ENCODE measurements at places on chromosomes 2 and 18.

DNA sequence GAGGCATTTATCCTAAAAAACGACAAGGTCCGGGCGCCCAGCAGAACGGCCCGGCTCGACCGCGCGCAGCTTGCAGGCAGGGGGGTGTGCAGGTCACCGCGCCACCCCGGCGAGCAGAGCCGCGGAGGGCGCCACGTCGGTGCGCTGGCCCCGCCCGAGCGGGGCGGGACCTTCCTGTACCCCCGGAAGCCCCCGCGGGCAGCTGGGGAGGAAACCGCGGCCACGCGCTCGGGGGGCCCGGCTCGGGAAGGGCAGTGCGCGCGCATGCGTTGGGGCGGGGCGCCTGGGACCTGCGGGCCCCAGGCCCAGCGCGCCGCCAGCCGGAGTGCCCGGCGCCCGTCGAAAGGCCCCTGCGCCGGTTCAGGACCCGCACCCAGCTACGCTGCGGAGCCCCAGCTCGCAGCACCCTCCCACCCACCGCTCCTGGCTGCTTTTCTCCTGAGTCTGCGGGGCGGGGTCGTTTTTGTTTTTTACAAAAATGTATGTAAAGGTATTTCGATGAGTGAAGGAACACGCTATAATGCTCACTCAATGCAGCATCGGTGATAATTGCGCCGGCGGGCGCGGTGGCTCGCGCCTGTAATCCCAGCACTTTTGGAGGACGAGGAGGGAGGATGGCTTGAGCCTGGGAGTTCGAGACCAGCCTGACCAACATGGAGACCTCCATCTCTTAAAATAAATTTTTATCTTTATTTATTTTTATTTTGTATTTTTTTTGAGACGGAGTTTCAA lies 47.7 kb upstream of the POMC start:
- DNase-seq: no peak

- DNase-seq: no peak
Observed at GRCh38 chr2:224109751-224110150, 70.7 kb upstream of the SERPINE2 start.

DNA sequence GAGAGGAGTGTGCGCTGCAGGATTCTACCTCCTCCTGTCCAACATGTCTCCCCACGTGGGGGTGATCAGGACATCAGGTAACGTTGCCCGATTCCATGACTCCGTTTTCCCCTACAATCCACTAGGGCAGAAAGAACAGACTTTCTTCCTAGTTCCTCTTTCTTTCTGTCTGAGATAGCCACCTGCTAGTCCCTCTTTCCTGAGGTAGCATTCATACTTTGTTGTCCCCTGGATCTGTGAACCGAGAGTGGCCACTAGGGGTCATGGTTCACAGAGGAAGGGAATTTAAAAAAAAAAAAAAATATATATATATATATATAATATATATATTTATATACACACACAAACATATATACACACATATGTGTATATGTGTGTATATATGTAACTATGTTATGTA lies 210.0 kb upstream of the ZNF521 start:
- DNase-seq: no peak

- DNase-seq: no peak
Observed at GRCh38 chr2:216881411-216881810, 21.5 kb upstream of the TNP1 start.

DNA sequence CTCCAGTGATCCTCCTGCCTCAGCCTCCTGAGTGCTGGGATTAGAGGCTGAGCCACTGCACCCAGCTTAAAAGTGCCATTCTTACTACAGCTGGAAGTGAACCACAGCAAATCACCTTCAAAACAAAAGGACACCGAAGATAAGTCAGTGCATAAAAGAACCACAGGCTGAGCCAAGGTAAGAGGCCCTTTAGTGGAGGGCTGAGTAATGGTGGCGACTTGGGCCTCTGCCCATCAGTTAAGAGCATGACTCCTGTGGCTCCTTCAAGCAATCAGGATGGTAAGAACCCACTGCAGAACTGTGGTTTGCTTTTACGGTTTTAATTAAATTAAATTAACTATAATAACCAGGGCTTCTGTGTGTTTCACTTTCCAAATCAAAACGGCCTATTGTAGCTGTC lies 75.1 kb downstream of the CTAGE1 start:
- DNase-seq: peak; percentile 60

DNA sequence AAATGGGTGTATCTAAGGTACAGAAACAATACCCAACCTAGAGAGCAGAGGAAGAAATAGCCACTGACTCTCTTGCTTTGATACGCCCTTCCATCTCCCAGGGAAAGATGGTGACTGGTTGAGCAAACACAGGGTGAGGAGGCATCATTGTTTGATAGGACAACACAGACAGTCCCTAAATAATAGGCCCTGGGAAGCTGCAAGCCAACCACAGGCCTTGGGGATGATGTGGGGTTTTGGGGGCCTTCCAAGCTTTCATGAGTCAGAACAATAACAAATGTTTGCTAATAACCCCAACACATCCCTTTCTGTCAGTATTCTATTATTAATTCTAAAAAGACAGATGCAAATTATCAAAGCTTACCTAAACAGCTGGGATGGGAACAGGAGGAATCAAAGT lies 9.8 kb downstream of the LGALSL start:
- DNase-seq: no peak

GRCh38 chr18:21831413-21831831 lies 90.8 kb downstream of the MIB1 start:
- DNase-seq: no peak

DNA sequence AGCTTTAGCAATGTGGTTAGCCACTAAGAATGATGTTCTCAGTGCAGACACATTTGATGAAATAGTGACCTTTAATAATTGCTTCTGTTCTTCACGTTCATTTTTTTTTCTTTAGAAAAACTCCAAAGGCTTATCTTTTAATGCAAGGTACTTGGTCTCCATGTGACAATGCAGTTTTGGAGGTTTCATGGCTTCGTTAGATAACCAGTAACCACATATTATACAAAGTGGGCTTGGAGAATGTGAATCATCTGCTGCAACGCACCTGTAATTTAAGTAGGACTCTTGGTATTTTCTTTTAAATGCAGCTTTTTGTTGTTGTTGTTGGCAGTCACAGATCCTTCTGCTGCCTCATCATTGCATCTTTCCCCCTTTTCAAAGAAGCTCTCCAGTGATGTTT lies 1606.3 kb downstream of the SUCLG1 start:
- DNase-seq: no peak

DNA sequence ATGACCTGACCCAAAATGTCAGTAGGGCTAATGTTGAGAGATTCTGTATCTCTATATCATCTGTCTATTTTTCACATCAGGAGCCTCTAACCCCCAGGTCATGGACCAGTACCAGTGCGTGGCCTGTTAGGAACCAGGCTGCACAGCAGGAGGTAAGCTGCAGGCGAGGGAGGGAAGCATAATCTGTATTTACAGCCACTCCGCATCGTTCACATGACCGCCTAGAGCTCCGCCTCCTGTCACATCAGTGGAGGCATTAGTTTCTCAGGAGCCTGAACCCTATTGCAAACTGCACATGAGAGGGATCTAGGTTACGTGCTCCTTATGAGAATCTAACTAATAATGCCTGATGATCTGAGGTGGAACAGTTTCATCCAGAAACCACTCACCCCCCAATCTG lies 180.6 kb downstream of the RDH14 start:
- no peak for DNase-seq

- no peak for DNase-seq
Observed at GRCh38 chr2:239261796-239262483, 138.9 kb downstream of the HDAC4 start.

DNA sequence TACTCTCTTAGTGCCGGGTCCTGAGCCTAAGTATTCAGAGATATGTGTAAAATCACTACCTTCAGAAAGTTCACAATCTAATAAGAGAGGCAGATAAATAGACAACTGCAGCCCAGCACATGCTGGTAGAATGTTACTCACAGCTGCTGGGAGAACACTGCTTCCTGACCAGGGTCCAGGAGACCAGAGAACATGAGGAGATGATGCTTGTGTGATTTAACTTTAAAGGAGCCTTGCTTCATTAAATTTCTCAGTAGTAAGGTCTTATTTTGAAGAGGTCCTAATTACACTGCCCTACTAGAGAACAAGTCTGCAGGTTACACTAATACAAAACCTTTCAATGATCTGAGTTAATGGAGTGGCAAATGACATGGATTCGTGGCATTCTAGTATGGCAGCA lies 209.9 kb upstream of the TRIB2 start:
- DNase-seq: no peak

DNA sequence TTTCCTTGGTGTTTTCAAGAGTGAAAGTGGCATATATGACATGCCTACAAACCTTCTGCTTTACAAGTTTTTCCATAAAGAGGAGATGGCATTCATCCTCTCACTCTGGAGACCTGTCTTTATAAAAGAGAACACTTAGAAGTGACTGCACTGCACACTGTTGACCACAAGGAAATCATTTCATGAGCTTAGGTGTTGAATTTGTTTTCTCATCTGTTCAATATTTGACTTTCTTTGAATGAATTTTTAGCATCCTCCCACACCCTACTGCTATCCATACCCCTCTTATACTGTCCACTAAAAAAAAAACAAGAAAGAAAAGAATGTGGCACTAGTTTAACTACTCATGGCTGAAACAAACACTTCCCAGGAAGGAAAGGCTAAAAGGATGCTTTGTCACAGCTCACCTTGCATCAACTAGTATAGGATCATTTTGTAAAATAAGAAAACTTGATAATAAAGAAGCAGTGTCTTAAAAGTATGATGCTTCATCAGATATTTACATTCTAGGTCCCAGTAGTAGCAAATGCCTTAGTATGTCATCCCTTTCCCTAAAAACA lies 83.0 kb downstream of the ACVR1 start:
- DNase-seq: no peak

- DNase-seq: no peak
Observed at GRCh38 chr2:73825408-73825807, 3.4 kb upstream of the STAMBP start.

GRCh38 chr2:239670463-239671120 lies 269.8 kb upstream of the HDAC4 start:
- no peak for DNase-seq

GRCh38 chr2:239220981-239221396 lies 179.8 kb downstream of the HDAC4 start:
- no peak for DNase-seq

DNA sequence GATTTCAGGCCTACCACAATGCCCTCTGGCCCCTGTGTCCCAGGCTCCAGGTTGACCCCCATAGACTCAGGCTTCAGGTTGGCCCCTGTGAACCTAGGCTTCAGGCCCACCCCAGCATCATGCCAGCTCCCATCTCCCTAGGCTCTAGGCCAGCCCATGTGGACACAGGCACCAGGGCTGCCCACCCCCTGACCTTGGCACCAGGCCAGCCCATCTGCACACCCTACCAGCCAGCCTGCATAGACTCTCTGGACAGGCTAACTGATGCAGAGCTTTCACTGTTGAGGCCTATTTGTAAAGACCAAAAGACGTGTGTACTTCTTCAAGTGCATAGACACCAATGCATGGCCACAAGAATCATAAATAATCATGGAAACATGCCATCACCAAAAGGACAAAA lies 83.9 kb downstream of the VAPA start:
- DNase-seq: no peak

DNA sequence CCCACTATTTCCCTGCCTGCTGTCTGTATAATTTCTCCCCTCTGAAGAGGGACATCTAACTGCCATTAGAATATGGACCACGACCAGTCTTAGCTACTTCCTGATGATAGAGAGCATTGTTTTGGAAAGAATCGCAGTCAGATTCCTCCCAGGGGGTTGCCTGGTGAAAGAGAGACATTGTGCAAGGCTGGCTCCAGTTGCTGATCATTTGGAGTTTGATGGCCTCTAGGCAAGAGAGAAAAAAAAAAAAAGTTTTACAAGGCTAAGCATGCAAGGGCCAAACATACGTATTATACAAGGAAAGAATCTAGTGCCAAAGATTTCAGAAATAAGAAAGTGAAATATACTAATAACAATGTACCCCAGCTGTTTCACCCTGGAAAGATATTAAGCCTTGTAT lies 182.2 kb downstream of the CMPK2 start:
- no peak for DNase-seq

GRCh38 chr18:32877371-32877770 lies 104.5 kb upstream of the KLHL14 start:
- no peak for DNase-seq

- DNase-seq: no peak
Observed at GRCh38 chr2:60466161-60466702, 87.2 kb downstream of the BCL11A start.

DNA sequence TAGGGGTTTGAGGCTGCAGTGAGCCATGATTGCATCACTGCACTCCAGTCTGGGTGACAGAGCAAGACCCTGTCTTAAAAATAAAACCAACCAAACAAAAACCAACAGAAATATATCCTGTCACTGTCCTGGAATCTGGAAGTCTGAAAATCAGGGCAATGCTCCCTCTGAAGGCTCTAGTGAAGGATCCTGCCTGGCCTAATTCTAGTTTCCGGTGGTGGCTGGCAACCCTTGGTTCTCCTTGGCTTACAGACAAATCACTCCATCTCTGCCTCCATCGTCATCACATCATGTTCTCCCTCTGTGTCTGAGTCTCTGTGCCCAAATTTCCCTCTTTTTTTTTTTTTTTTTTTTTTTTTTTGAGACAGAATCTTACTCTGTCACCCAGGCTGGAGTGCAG lies 15.9 kb upstream of the VPS4B start:
- DNase-seq: no peak

- no peak for DNase-seq
Observed at GRCh38 chr2:158677542-158677941, 117.6 kb upstream of the DAPL1 start.

GRCh38 chr2:166867874-166868514 lies 20.3 kb upstream of the XIRP2 start:
- no peak for DNase-seq

DNA sequence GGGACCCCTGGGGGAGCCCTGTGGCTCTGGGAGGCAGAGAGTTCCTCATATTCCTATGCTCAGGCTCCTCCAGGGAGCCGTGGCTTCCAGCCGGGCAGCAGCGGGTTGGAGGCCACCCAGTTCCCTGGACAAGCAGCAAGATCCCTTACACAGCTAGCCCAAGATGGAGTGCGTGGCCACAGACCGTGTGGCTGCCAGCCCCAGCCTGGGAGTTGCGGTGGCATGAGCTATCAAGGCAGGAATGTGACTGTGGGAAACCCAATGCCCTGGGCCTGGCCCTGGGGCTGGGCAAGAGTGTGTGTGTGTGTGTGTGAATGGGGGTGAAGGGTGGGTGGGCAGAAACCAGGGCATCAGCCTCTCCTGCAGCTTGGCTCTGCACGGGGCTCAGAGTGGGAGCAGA lies 130.5 kb downstream of the DYSF start:
- no peak for DNase-seq

DNA sequence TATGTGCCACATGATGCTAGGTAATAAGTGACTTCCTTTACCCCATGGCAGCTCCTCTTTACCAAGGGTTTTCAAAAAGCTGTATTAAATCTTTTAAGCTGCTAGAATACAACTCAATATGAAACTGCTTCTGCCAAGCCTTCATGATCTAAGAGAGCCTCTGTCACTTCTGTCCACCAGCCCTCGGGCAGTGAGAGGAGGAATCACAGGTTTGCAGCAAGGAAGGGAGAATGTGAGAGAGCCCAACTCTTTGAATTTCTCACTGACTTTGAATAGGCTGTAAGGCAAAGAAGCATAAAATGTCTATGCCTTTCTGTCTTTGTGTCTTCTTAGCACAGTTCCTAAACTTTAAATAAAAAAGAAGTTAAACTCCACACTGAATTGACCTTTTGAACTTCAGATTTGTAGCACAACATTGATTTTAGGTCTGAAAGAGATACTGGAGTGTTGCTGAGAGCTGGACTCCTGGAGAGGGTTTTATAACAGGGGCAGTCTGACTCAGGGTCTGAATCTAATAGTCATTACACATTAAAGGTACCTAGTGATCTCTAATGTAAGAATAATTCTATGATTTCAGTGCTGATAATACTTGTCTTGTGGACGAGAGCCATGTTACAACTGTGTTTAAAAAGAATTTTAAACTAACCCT lies 48.1 kb upstream of the SATB2 start:
- DNase-seq: no peak

Measured in pulmonary artery endothelial cell (primary cell).